ENCODE measurements at places on chromosomes 6 and 20. TPM values are rescaled to one million over a fixed set of nuclear protein-coding genes. Genes with fewer than 3 reads are reported as not detected.

GRCh38 chr6:75493400-75494064, at the start of gene FILIP1:
Gene FILIP1, minus strand, starts transcription at chr6:75493800. Its CDS starts 78,828 bp downstream, at chr6:75414972.
- no peaks in the 10 kb centered on the region for H3K4me1 ChIP-seq
- peak; percentile 64 for DNase-seq
- peak within 1 kb of the TSS; percentile 9 for H3K4me3 ChIP-seq
- H3K27me3 ChIP-seq, result no peaks in the 10 kb centered on the region

DNA sequence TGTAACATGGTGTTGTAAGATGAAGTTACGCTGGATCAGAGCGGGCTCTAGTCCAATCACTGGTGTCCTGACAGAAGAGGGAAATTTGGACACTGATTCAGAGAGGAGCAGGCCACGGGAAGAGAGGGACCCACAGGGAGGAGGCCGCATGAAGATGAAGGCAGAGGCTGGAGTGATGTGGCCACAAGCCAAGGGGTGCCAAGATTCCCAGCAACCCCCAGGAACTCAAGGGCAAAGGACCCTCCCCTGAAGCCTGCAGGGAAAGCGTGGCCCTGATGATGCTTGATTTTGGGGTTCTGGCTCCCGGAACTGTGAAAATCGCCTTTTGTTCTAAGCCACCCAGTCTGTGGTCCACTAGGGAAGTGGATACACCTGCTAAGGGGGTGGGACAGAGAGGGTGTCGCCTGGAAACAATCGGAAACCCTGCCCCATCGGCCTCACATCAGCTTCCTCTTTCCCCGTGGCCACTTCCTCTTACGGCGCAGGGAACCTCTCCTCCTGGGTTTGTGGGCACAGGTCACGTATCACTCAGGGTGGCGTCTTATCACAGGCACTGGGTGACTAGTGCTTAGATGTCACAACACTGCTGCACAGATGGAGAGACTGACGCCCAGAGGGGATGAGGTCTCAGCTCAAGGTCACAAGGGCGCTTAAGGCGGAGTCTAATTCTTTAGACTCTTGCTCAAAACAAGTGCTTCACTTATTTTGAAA, 58.0 kb downstream of the SULF2 start:
- H3K27me3 ChIP-seq, result no peaks in the 10 kb centered on the region
- H3K27ac ChIP-seq, result no peak overlapping the region
- no peak overlapping the region for H3K4me3 ChIP-seq
- DNase-seq, result no peak
- no peaks in the 10 kb centered on the region for H3K36me3 ChIP-seq
- no peaks in the 10 kb centered on the region for H3K4me1 ChIP-seq

- H3K4me3 ChIP-seq, result no peak overlapping the region
- no peak overlapping the region for H3K27ac ChIP-seq
- H3K36me3 ChIP-seq, result no peaks in the 10 kb centered on the region
These were observed 62.0 kb downstream of the HIVEP2 start for GRCh38 chr6:142883011-142883410.

The BMP6 gene
- total RNA-seq, result 4.3 TPM

The C6orf163 gene
- total RNA-seq, result 2.5 TPM

The CNBD2 gene
- total RNA-seq, result 4.7 TPM

Measured in hepatocyte (in vitro differentiated cells).